Activated naive CD8-positive, alpha-beta T cell treated with anti-CD3 and anti-CD28 coated beads for 36 hours (primary cell): ENCODE measurements at places on chromosomes 7 and 10.
A peak's percentile ranks its signal among the peaks of the same experiment; 100 is the strongest.

GRCh38 chr7:155532792-155533119 is 13.6 kb downstream of the CNPY1 start:
- DNase-seq = no peak
- H3K4me3 ChIP-seq = no peak overlapping the region
- H3K27me3 ChIP-seq = peaks cover 80% of the 10 kb centered on the region

DNA sequence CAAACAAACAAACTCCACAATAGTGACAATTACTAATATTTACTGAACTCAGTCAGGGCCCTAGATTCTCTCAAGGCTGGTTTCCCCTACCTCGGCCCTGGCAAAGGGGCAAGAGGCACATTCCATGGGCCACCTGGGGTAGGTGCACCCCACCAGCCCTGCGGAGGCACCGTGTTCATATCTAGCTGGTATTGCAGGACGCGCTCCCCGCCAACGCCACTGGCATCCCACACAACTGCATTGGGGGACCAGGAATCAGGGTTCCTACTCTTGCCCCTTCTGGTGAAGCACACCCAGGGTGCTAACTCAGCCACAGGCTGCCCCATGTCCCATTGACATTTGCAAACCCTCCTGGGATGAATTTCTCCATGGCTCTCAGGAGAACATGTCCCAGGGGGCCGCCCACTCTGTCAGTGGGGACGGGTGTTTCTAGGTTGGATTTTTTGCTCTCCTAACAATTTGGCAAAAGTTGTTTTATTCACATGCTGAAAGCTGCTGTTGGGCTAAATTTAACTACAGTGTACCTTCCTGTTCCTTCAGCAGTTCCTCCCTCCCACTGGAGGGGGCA is 76.7 kb downstream of the ZRANB1 start:
- peaks cover 9% of the 10 kb centered on the region for H3K27me3 ChIP-seq
- H3K4me3 ChIP-seq = no peak overlapping the region
- no peaks in the 10 kb centered on the region for H3K36me3 ChIP-seq
- no peak overlapping the region for H3K27ac ChIP-seq
- no peaks in the 10 kb centered on the region for H3K4me1 ChIP-seq
- DNase-seq = no peak

DNA sequence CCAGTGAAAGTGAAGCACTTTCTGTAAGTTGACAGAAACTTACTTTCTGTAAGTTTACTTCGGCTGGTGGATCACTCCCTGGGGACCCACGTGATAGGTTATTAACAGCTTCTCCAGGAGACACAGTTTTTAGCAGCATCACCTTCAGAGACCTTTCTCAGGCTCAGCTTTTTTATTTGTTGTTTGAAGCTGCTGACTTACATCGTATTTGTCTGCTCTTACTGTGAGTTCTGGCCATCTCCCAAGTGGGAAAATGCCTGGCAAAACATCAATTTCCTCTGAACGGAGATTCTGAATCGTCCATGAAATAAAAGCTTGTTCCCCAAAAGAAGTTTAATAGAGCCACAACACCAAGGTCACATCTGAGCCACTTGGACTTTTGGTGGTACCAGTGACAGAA is 178.7 kb upstream of the PODXL start:
- no peak overlapping the region for H3K4me3 ChIP-seq
- H3K4me1 ChIP-seq = no peaks in the 10 kb centered on the region
- DNase-seq = no peak
- no peak overlapping the region for H3K27ac ChIP-seq
- peaks cover 42% of the 10 kb centered on the region for H3K27me3 ChIP-seq

- no peak for DNase-seq
- no peaks in the 10 kb centered on the region for H3K27me3 ChIP-seq
- no peak overlapping the region for H3K27ac ChIP-seq
- H3K36me3 ChIP-seq = no peaks in the 10 kb centered on the region
- H3K4me3 ChIP-seq = no peak overlapping the region
Measured at GRCh38 chr10:52703898-52704297, 68.7 kb downstream of the MBL2 start.

DNA sequence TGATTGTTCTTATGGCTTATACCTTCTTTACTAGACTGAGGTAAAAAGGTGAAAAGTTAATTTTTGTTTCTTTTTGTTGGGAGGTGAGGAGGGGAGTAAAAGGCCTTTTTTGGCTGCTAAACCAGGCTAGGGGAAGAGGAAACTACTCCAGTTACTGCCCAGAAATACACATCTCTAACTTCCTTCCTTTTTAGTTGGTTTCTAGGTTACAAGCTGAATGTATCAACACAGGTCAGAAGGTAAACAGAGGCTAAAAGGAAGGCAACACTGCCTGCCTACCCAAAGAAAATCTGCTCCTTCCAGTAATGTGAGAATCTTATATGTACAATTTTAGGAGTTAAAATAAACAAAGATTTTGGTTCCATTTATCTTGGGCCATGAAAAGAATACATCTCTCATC is 140.4 kb downstream of the NRBF2 start:
- peaks cover 20% of the 10 kb centered on the region for H3K4me1 ChIP-seq
- peak overlapping the region; percentile 84 for H3K27ac ChIP-seq
- H3K27me3 ChIP-seq = no peaks in the 10 kb centered on the region
- no peaks in the 10 kb centered on the region for H3K36me3 ChIP-seq

GRCh38 chr7:121180436-121181063 is 148.2 kb upstream of the WNT16 start:
- H3K27me3 ChIP-seq = peaks cover 22% of the 10 kb centered on the region
- H3K27ac ChIP-seq = peak overlapping the region; percentile 46
- DNase-seq = no peak

DNA sequence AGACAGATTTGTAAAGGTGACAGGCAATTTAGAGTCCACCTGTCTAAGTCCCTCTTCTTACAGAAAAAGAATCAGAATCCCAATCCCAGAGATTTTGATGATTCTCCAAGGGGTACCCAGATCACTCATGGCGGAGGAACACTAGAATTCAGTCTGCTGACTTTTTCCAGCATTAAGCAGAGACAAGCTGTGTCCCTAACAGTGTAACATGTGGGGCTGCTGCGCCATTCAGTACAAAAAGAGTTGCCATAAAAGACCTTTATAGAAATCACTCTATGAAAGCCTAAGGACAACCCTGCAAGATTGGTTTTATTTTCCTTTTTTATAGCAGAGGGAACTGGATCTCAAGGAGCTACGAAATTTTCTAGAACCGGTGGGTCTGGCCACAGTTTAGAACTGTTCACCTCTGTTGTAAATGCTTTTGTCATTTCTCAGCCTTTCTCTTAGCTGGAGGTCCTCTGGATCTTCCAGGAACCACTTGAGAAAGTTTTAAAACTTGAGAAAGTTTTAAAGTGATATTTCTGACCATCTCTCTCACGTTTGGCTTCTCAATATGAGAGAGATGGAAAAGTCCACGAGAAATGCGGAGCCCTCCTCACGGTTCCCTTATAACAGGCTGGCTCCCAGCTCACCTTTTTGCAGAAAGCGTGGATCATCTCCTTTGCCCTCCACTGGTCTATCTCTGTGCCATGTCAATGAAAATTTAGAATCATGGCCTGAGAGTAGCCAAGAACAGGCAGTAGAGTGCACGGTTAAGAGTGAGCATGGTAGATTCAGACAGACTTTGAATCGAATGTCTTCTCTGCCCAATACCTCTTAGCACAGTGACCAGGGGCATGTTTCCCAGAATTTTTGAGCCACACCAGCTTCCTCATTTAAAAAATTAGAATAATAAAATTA is 826 bp downstream of the GIMAP7 start:
- H3K27me3 ChIP-seq = no peaks in the 10 kb centered on the region
- H3K4me3 ChIP-seq = peak overlapping the region; percentile 89
- no peak for DNase-seq
- peaks cover 50% of the 10 kb centered on the region for H3K4me1 ChIP-seq
- peak overlapping the region; percentile 93 for H3K27ac ChIP-seq

DNA sequence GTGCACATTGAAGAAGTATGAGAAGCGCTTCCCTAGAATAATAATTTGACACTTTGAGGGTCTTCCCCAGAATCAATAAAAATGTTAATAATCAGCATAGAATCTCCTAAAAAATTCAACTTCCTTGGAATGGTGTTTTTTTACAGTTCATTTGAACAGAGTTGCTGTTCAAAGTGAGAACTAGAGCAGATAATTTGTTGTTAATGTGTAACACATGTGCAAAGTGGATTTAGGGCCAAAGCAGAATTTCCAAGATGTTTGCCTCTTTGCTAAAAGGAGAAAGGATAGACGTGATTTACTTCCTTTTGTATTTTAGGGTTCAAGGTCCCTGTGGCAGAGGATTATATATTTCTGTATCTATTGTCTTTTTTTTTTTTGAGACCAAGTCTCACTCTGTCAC is 73.8 kb downstream of the ZNF277 start:
- DNase-seq = no peak
- no peaks in the 10 kb centered on the region for H3K27me3 ChIP-seq
- H3K4me1 ChIP-seq = peaks cover 13% of the 10 kb centered on the region
- peaks cover 2% of the 10 kb centered on the region for H3K36me3 ChIP-seq

DNA sequence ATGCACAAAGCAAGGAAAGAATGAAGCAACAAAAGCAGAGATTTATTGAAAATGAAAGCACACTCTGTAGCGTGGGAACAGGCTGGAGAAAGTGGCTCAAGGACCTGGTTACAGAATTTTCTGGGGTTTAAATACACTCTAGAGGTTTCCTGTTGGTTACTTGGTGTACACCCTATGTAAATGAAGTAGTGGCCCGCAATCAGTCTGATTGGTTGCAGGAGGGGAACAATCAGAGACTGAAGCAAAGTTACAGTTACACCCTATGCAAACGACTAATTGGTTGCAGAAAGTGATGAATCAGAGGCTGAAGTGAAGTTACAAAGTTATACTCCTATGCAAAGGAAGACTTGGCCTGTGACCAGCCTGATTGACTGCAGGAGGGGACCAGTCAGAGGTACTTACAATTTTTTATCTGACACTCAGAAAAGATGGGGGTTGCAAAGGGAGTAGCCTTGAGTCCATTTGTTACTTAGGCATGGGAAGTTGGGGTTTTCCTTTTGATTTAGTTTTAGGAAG is 3.6 kb upstream of the MTPN start:
- H3K4me1 ChIP-seq = peaks cover 44% of the 10 kb centered on the region
- peaks cover 3% of the 10 kb centered on the region for H3K27me3 ChIP-seq
- peak overlapping the region; percentile 69 for H3K4me3 ChIP-seq
- H3K27ac ChIP-seq = peak overlapping the region; percentile 88
- peaks cover 7% of the 10 kb centered on the region for H3K36me3 ChIP-seq

DNA sequence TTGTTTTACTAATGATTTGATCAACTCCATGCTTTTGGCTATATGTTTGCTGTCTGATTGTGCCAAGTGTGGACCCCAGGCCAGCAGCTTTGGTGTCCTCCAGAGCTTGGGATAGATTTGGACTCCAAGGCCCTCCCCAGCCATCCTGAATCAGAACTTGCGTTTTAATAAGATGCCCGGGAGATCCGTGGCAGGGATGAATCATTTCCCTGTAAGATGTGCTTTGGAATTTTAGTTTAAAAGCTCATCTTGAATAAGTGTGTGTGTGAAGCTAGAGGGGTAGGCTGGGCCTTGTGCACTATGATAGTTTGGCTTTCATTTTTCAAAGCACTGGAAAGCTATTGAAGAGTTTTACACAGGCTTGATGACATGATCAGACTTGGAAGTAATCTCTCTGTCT is 66.2 kb upstream of the SDK1 start:
- H3K4me3 ChIP-seq = no peak overlapping the region
- no peaks in the 10 kb centered on the region for H3K4me1 ChIP-seq
- DNase-seq = no peak
- H3K27me3 ChIP-seq = no peaks in the 10 kb centered on the region

GRCh38 chr10:4196771-4197390 is 411.9 kb upstream of the KLF6 start:
- H3K4me3 ChIP-seq = no peak overlapping the region
- no peaks in the 10 kb centered on the region for H3K36me3 ChIP-seq
- no peak for DNase-seq
- H3K4me1 ChIP-seq = peaks cover 7% of the 10 kb centered on the region

DNA sequence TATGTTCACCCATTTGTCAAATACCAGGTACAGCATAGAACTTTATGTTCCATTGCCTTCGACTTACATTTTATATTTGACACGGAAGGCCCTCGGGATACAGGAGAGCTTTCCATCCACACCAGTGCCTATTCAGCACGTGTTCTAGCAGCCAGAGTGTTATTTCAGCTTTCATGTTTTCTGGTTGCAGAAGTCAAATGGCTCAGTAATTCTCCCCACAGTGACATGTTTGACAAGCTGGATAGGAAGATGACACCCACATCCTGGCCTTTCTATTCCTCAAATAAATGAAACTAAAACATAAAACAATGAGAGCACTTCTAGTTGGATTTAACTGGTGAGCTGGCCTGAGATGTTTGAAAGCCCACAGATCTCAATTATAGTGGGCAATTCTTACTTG is 173.4 kb downstream of the SORCS1 start:
- no peak for DNase-seq
- H3K27me3 ChIP-seq = no peaks in the 10 kb centered on the region
- H3K36me3 ChIP-seq = no peaks in the 10 kb centered on the region
- no peak overlapping the region for H3K27ac ChIP-seq
- H3K4me3 ChIP-seq = no peak overlapping the region

DNA sequence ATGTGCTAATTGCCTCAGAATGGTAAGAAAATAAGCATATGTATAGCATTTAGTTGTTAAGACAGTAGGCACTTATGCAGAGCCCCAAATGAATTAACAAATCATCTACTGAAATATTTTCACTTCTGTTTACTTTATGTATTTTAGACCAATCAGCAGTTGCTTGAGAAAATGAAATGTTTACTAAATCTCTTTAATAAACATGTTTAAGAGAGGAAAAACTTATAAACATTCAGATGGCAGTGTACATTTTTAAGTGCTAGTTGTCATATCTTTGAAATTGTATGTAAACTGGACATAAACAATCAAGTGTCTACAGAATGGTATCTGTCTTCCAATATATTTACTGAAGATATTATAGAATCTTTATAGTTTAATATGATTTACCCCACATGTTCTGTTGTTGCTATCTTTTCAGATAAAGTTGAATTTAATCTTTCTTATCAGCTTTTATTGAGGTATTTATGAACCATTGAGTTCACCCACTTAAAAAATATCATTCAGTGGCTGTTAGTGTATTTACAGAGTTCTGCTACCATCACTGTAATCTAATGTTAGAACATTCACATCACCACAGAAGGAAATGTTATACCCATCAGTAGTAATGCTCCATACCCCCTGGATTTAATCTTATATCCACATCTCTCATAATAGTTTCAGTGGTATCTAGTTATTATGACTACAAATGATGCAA is 264.3 kb downstream of the ADK start:
- H3K4me1 ChIP-seq = peaks cover 4% of the 10 kb centered on the region
- H3K36me3 ChIP-seq = peaks cover 14% of the 10 kb centered on the region
- no peak overlapping the region for H3K4me3 ChIP-seq
- H3K27ac ChIP-seq = no peak overlapping the region
- no peak for DNase-seq
- H3K27me3 ChIP-seq = no peaks in the 10 kb centered on the region

DNA sequence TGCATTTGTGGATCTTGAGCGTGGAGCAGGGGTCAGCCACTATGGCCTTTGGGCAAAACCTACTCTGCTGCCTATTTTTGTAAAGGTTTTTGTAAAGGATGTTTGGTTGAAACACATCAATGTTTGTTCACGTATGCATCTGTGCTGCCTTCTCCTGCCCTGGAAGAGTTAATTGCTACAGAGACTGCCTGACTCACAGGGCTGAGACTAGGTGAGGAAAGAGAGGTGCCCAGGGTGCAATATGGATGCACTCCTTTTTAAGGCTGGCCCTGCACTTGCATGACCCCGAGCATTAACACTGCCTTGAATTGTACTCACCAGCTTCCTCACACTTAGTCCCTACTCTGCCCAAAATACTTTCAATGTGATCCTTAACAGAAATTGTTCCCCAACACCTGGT is 20.9 kb upstream of the NAMPT start:
- H3K27ac ChIP-seq = no peak overlapping the region
- peaks cover 39% of the 10 kb centered on the region for H3K27me3 ChIP-seq

GRCh38 chr7:121397822-121398221 is 1.7 kb upstream of the FAM3C start:
- no peaks in the 10 kb centered on the region for H3K27me3 ChIP-seq
- peaks cover 21% of the 10 kb centered on the region for H3K4me1 ChIP-seq
- no peak overlapping the region for H3K4me3 ChIP-seq
- H3K27ac ChIP-seq = no peak overlapping the region
